ENCODE measurements at places on chromosomes 5 and 9.

DNA sequence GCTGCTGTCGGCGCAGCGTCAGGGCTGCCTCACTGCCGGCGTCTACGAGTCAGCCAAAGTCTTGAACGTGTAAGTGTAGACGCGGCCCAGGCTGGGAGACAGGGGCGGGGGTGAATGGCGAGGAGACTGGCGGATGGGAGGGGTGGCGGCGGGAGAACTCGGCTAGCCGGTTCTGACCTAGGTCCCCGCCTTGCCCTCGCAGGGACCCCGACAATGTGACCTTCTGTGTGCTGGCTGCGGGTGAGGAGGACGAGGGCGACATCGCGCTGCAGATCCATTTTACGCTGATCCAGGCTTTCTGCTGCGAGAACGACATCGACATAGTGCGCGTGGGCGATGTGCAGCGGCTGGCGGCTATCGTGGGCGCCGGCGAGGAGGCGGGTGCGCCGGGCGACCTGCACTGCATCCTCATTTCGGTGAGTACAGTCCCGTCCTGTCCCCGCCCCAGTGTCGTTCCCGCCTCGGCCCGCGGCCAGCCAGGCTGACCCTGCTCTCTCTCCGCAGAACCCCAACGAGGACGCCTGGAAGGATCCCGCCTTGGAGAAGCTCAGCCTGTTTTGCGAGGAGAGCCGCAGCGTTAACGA lies 745 bp downstream of the GADD45G start:
- no peak for DNase-seq

GRCh38 chr5:5199495-5199894 lies 59.4 kb downstream of the ADAMTS16 start:
- no peak for DNase-seq

DNA sequence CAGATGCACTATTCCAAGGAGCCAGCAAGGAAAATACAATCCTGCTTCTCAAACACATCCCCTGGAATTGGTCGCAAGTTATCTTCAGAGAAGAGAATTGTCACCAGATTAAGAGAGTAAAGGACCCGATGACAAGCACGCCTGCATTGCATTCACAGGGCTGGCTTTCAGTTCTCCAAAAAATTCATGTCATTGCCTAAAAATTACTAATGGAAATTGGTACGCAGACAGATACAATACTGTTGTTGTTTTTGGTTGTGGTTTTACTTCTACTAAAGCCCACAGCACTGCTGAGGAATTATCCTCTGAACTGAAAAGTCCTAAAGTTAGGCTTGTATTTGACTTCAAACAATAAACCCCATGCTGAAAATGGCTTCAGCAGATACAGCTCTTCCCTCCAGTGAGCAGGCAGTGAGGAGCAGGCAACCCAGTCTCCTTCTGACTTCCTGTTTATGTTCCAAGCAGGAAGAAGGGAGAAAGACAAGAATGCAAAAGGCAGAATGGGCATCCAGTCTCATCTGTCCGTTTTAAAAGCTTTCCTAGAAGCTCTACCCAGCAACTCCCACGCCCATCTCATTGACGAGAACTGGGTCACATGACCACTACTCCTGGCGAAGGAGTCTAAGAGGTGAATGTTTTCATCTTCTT lies 80.6 kb upstream of the ZNF366 start:
- no peak for DNase-seq

DNA sequence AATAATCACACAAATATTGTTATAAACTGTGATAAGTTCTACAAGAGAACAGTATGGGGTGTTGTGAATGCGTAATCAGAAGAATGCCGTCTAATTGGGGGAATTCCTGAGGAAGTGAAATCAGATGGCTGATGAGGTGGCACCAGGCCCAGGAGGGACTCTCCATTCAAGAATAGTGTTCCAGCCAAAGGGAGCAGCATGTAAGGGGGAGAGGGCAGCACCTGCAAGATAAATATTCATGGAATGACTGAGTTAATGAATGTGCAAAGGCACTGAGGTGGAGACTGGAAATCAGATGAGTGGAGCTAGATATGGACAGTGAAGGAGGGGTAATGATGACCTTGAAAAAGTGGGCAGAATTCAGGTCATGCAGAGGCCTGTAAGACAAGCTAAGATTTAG lies 250.6 kb downstream of the ARRDC3 start:
- no peak for DNase-seq

GRCh38 chr5:14753947-14754346 lies 89.4 kb downstream of the OTULIN start:
- no peak for DNase-seq

DNA sequence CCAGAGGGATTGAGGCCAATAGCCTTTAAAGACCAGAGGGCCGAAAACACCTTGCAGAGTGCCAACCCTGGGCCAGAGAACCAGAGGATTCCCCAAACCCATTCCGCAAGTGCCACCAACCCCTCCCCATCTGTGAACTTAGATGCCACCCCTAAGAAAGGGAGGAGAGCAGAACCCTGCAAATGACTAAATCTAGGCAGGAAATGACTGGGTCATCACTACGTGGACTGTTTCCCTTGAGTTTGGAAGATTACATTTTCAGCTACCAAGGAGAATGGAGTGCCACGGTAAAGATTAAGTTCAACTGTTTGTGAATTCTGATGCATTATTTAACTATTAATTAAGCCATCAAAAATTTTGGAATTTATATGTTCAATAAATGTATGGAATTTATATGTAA lies 142.8 kb downstream of the ENC1 start:
- no peak for DNase-seq

- no peak for DNase-seq
Measured at GRCh38 chr5:142618130-142618523, 67.8 kb downstream of the FGF1 start.

GRCh38 chr5:1110307-1111240 lies 1.3 kb downstream of the SLC12A7 start:
- no peak for DNase-seq

GRCh38 chr5:79932510-79933504 lies 58.3 kb downstream of the MTX3 start:
- no peak for DNase-seq

DNA sequence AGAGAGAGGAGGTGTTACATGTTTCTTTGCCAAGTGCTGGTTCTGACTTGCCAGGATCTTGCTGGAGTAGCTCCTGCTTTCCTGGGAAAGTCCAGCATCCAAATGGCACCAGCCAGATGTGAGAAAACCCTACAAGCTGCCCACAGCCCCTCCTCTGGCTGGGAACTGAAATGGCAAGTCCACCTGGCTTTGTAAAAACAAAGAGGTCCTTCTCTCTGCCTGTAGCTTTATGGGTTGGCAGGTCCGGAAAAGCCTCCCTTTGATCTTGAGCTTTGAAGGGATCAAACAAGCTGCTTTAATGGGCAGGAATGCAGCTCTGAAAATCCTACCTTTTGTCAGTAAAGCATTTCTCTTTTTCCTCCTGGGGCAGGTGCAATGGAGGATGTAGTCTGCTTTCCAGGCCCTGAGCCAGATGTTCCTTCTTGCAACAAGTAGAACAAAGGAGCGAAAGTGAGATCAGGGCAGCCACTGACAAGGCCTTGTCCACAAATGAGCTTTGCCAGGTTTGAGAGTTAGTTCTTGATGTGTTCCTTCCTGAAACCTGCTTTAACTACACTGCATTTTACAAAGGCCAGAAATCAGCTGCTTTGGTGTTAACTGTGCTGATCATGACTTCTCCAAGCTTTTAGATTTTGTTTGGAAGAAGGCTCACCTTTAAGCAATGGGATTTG lies 456.7 kb downstream of the ZNF608 start:
- no peak for DNase-seq

- DNase-seq, result no peak
Measured at GRCh38 chr9:15293804-15294316, 13.2 kb downstream of the TTC39B start.

- no peak for DNase-seq
Measured at GRCh38 chr9:26744191-26744965, 148.2 kb downstream of the CAAP1 start.

- DNase-seq, result no peak
Measured at GRCh38 chr9:37364751-37365360, 57.6 kb upstream of the GRHPR start.

DNA sequence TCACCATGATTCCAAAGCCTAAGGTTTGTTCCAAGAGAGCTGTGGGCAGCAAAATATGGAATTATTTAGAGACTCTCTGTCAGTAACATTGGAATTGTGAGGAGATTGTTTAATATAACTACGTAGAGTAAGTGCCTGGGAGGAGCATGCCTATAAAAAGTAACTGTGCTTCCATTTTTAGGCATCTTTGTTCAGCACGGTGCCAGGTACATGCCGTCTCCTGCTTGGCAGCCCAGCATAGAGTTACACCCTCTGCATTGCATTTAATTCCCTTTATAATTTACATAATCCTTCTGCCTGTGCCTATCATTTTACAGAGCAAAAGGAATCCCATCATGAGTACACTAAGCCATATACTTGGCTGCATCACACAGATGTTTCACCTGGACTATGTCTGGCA lies 32.1 kb upstream of the ALDH1A1 start:
- no peak for DNase-seq

- no peak for DNase-seq
Measured at GRCh38 chr5:167208911-167209310, 1082.5 kb upstream of the WWC1 start.

GRCh38 chr9:68545033-68545705 lies 4.5 kb upstream of the TMEM252 start:
- no peak for DNase-seq

All from stimulated activated CD8-positive, alpha-beta memory T cell treated with anti-CD3 and anti-CD28 coated beads, Interleukin-2, amount 100 ng/mL, for 1 hour (primary cell).